ENCODE measurements at places on chromosomes 7 and 10.

DNA sequence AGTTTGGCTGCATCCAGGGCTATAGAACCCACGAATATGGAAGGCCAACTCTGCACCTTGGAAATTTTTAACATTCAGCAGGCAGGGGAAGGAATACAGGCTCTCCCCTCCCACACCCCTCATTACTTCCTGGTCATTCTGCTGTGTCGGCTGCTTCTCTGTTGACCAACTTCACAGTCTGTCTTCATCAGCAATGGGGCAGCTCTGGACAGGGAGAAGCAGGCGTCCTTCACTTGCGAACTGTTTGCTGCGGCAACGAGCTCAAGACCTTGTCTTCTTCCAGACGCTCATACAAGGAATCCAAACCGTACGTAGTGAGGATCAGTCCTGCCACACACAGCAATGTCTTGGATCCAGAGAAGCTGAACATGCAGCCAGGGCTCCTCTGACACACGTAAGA is 192.2 kb downstream of the DIP2C start:
- DNase-seq = no peak

DNA sequence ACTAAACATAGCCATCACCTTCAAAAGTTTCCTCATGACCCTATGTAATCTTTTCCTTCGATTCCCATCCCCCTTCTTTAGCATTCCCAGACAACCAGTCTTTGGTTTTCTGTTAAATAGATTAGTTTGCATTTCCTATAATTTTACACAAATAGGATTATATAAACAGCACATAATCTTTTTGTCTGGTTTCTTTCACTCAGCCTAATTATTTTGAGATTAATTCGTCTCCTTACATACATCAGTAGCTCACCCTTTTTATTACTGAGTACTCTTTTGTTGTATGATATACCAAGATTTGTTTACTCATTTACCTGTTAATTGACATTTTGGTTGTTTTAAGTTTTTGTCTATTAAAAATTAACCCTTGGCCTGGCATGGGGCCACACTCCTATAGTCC is 354.7 kb upstream of the CHRM2 start:
- no peak for DNase-seq

GRCh38 chr7:22357311-22358175 is 589 bp upstream of the RAPGEF5 start:
- no peak for DNase-seq

- DNase-seq = no peak
These were observed 140.4 kb downstream of the DKK1 start for GRCh38 chr10:52454491-52454890.

- DNase-seq = peak; percentile 39
These were observed 2.9 kb upstream of the TMEM72 start for GRCh38 chr10:44908066-44908749.

Measured in fibroblast of skin of right quadriceps (primary cell).